Right renal pelvis (tissue), 4 donors: ENCODE measurements at places on chromosomes 1 and 21. TPM values are rescaled to one million over a fixed set of nuclear protein-coding genes. Genes with fewer than 3 reads are reported as not detected.

PRKAA2 gene
- polyA plus RNA-seq: 16.9 TPM

BACE2 gene
- 31.7 TPM for polyA plus RNA-seq

CFAP126 gene
- 16.8 TPM for polyA plus RNA-seq

GNG4 gene
- 4.6 TPM for polyA plus RNA-seq

PODN gene
- polyA plus RNA-seq: 2.0 TPM

CFHR4 gene
- not detected for polyA plus RNA-seq

CFAP141 gene
- not detected for polyA plus RNA-seq

ANP32E gene
- 132 TPM for polyA plus RNA-seq

UBE2J2 gene
- 57.5 TPM for polyA plus RNA-seq

S100A7A gene
- polyA plus RNA-seq: not detected

RGS13 gene
- not detected for polyA plus RNA-seq

MTOR gene
- 36.7 TPM for polyA plus RNA-seq

CACNA1S gene
- polyA plus RNA-seq: 0.37 TPM

KCNQ4 gene
- 1.8 TPM for polyA plus RNA-seq

SMPDL3B gene
- 15.8 TPM for polyA plus RNA-seq

GBP4 gene
- 9.4 TPM for polyA plus RNA-seq

TSACC gene
- polyA plus RNA-seq: 1.3 TPM

NR5A2 gene
- 2.2 TPM for polyA plus RNA-seq

GALNT2 gene
- 69.2 TPM for polyA plus RNA-seq

HEYL gene
- polyA plus RNA-seq: 22.1 TPM

C1orf226 gene
- polyA plus RNA-seq: 18.3 TPM

CLCA4 gene
- polyA plus RNA-seq: not detected

WNT2B gene
- 4.4 TPM for polyA plus RNA-seq

KRTAP7-1 gene
- polyA plus RNA-seq: not detected

CDC42 gene
- 424 TPM for polyA plus RNA-seq
